ENCODE measurements at places on chromosomes 3 and 15. TPM values are rescaled to one million over a fixed set of nuclear protein-coding genes. Genes with fewer than 3 reads are reported as not detected.

DNA sequence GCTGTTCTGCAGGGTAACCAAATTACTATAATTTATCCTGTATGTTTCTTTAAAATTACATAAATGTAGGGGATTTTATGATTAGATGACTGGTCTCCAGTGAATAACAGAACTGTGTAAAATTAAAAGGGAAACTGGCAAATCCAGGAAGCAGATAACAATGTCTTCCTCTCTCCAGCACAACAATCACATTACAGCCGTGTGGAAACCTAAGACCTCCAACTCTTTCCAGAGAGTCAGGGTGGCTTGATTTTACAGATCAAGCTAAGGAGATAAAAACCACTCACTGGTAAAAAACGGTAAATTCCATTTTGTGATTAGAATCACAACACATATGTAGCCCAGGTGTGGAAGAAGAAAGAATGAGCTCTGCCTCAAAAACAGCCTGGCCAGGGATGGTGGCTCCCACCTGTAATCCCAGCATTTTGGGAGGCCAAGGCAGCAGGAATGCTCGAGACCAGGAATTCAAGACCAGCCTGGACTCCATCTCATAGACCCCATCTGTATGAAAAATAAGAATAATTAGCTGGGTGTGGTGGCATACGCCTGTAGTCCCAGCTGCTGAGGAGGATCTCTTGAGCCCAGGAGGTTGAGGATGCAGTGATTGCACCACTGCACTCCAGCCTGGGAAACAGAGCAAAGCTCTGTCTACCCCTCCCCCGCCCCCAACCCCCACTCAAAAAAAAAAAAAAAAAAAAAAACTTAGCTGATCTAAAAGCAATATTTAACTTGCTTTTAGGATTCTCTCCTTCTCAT is 29.0 kb downstream of the IL17RD start:
- no peak for DNase-seq

- DNase-seq = no peak
These were observed 49.5 kb upstream of the PDZRN3 start for GRCh38 chr3:73674280-73674679.

DNA sequence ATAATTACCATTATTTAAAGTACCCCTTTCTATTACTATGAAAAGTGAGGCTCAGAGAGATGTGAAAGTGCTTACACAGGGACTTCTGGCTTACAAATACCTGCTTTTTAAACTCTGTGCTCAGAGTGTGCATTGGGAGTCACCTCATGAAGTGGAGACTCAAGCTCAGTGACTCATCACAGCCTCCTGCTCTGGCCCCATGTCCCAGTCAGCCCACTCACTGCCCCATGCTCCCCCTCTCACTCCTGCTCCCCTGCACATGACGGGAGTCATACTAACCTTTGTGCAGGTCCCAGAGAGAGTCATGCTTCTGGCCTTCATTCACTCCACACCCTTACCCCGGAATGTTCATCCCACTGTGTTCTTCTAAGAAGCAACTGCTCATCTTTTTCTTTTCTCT is 20.2 kb downstream of the CCR1 start:
- no peak for DNase-seq

ANXA2 gene
- 343 TPM for polyA plus RNA-seq

GHSR gene
- polyA plus RNA-seq = not detected
